Epithelial cell of umbilical artery (primary cell): ENCODE measurements at places on chromosomes 11 and 22. TPM values are rescaled to one million over a fixed set of nuclear protein-coding genes. Genes with fewer than 3 reads are reported as not detected.

PANX3 gene
- not detected in 2 replicates for total RNA-seq

MS4A14 gene
- total RNA-seq: not detected in 2 replicates

SHANK3 gene
- 11.4 and 11.7 TPM in 2 replicates for total RNA-seq

FGF19 gene
- not detected in 2 replicates for total RNA-seq

RIMBP3C gene
- under 0.01 TPM in 2 replicates for total RNA-seq

PHF21B gene
- total RNA-seq: 0.32 TPM in 1 of 2 replicates, not detected in the other

MB gene
- total RNA-seq: not detected in 2 replicates

THRSP gene
- not detected in 2 replicates for total RNA-seq

ZBTB16 gene
- total RNA-seq: 8.1 and 21.7 TPM in 2 replicates

CDC42BPG gene
- total RNA-seq: 0.15 and 0.32 TPM in 2 replicates

OR5A1 gene
- total RNA-seq: not detected in 2 replicates

DDIAS gene
- 7.5 and 13.2 TPM in 2 replicates for total RNA-seq

TYR gene
- not detected in 2 replicates for total RNA-seq

SNX32 gene
- 1.9 TPM in 1 of 2 replicates, not detected in the other for total RNA-seq

SCN2B gene
- not detected in 2 replicates for total RNA-seq

ZC3H7B gene
- total RNA-seq: 38.3 and 78.6 TPM in 2 replicates

C11orf65 gene
- not detected in 2 replicates for total RNA-seq

RIC3 gene
- total RNA-seq: not detected in 2 replicates

SCYL1 gene
- total RNA-seq: 56.5 and 59.1 TPM in 2 replicates

OR4D5 gene
- total RNA-seq: not detected in 2 replicates

KCNK4 gene
- total RNA-seq: under 0.01 and 0.30 TPM in 2 replicates

LDLRAD3 gene
- total RNA-seq: 6.4 and 9.1 TPM in 2 replicates

OR5B21 gene
- not detected in 2 replicates for total RNA-seq

PVALB gene
- total RNA-seq: not detected in 2 replicates

OR51G2 gene
- not detected in 2 replicates for total RNA-seq

ZBED4 gene
- 12.0 and 13.6 TPM in 2 replicates for total RNA-seq

MAPK11 gene
- total RNA-seq: 10.5 and 17.9 TPM in 2 replicates

MIOX gene
- total RNA-seq: not detected in 2 replicates

SLC35F2 gene
- total RNA-seq: 94.5 and 120 TPM in 2 replicates

SMC1B gene
- 0.15 TPM in 1 of 2 replicates, not detected in the other for total RNA-seq

ADAMTS15 gene
- total RNA-seq: under 0.01 TPM in 2 replicates
